ENCODE measurements at places on chromosomes 5 and 9.

DNA sequence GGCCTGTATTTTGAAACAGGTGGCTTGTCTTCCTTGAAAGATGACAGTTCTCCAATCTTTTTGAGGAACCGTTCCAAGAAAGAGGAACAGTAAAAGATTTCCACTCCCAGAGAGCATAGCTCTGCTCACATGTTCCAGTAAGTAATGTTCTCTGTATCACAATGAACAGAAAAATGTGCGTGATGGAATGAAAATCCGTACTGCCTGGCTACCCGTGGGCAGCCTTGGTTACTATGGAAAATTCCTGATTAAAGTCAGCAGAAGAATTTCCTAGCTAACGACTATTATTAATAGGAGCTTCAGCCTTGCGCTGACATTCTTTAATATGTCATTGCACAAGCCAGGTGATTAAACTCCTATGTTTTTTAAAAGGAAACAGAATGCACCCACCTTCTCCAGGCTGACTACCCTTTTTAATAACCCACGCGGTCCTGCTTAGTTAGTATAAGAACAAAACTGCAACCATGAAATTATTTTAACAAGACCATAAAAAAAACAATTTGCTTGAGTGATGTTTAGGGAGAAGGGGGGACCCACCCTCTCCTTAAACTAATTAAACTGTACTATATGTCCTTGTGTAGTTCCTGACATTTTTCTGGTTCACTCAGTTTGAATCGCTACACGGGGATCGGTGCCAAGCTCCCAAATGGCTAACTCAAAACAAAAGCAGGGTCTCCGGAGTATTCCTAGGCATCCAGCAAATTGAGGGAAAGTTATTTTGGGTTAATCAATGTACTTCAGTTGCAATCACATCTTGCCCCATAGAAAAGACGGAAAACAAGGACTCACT is 54.8 kb upstream of the CPEB4 start:
- DNase-seq: no peak

GRCh38 chr9:2257248-2257929 is 242.2 kb downstream of the SMARCA2 start:
- no peak for DNase-seq

DNA sequence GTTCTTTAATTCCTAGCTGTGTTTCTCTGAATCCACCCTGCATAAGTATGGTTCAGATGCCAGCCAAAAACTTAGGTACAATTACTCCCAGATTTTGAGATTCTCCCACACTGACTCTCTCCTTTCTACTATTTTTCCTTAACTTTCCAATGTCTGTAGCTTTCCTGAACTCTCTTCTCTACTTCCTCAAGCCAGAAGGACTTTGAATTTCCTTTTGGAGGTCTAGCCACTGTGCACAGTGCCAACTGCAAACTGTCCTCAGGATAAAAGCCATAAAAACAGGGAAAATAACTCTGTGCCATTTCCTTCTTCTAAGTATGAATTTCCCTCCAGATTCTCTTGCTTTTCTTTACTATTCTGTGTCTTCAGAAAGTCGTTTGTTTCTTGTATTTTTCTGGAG is 157.2 kb downstream of the AP3B1 start:
- no peak for DNase-seq

DNA sequence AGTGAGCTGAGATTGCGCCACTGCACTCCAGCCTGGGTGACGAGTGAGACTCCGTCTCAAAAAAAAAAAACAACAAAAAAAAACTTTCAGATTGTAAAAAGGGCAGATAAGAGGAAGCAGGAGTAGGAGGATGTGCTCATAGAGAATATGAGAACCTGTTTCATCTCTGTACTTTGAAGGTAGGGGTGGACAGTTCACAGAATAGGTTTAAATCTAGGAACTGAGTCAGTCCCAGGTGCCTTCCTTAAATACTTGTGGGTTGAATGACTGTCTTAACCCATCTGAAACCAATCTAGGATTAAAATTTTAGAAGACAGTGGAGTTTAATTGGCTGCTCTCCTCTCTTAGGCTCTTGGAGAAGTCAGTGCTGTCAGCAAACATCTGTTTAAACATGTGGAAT is 12.4 kb downstream of the POLK start:
- DNase-seq: no peak

All from T-helper 9 cell (primary cell).